ENCODE measurements at places on chromosomes 16 and 17. TPM values are rescaled to one million over a fixed set of nuclear protein-coding genes. Genes with fewer than 3 reads are reported as not detected.

The KIF2B gene
- polyA plus RNA-seq: not detected

The CACNG1 gene
- polyA plus RNA-seq: not detected

The CRHR1 gene
- not detected for polyA plus RNA-seq

The NAGS gene
- 0.66 TPM for polyA plus RNA-seq

The EXOC3L1 gene
- not detected for polyA plus RNA-seq

All from B cell (primary cell).